ENCODE measurements at places on chromosomes 16 and 17.

DNA sequence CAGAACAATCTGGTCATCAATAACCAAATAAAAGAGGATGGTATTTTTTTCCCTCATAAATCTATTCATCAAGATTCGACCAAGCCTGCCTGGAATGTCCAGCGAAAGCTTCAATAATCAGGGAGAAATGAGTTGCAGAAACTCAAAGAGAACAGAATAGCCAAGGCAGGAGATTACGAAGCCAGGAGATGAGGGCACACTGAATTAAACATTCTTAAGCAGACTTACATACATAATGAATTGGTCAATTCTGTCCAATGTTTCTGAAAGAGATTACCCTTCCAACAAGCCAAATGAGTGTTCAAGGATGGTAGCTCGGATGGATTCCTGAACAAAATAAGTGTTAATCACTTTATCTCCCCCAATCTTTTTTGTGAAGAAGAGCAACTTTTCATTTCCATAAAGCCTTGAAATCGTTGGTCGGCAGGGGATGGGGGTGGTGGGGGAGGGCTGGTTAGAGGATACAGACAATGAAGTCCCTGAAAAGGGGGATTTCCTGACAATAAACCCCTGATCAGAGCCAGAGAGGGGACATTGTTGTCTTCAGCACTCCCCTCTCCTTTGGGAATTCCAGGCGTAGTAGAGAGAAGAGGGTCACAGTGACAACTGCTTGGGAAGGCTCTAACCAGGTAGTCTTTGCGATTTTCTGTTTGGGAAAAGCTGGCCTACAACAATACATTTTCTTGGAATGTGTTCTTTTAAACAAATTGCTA is 20.7 kb downstream of the TOX3 start:
- no peak for DNase-seq

- DNase-seq, result no peak
Observed at GRCh38 chr17:231191-231965, 49.9 kb upstream of the DOC2B start.

DNA sequence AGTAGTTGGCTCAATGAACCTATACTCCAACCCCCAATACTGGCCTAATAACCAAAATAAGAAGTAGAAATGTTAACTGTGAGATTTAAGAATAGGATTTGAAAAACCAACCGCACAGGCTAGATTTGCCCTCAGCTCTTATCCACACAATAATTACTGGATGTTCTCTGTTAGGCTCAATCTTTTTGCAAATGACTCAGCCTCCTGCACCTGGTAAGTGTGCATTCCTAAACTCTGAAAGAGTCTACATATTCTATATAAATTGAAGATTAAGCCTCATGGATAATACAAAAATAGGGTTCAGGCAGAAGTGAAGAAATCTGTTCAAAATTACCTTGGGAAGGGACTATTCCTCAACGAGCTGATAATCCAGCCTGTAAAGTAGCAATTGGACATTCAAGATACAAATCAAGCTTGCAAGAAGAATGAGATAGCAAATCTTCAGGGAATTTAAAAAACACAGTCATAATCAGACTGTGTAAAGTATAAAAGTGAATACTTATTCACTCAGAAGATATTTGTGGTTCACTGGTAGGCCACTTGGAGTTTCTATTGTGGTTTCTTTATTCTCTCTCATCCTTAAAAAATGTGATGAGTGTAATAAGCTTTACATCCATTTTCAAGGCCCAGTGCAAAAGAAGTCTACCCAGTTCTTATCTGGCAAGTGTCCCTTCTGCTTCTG is 931.9 kb upstream of the SOX9 start:
- DNase-seq, result no peak

DNA sequence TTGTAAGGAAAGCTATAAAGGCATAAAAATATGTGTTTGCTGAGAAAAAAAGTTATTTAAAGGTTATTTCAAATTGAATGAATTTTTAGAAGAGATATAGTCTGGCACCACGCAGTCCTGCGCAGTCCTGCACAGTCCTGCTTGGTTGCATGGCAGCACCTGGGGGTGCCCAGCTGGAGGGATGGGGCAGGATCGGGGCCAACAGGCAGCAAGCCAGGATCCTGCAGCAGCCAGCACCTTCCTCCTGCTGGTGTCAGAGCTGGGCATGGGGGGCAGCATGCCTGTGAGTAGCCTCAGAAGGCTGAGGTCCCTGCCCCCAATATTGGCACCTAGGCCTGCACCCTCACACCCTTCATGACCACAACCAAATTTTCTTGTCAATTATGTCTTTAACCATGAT is 46.0 kb downstream of the GLG1 start:
- DNase-seq, result no peak

- peak; percentile 34 for DNase-seq
Observed at GRCh38 chr16:77584205-77584859, 138.0 kb upstream of the NUDT7 start.

DNA sequence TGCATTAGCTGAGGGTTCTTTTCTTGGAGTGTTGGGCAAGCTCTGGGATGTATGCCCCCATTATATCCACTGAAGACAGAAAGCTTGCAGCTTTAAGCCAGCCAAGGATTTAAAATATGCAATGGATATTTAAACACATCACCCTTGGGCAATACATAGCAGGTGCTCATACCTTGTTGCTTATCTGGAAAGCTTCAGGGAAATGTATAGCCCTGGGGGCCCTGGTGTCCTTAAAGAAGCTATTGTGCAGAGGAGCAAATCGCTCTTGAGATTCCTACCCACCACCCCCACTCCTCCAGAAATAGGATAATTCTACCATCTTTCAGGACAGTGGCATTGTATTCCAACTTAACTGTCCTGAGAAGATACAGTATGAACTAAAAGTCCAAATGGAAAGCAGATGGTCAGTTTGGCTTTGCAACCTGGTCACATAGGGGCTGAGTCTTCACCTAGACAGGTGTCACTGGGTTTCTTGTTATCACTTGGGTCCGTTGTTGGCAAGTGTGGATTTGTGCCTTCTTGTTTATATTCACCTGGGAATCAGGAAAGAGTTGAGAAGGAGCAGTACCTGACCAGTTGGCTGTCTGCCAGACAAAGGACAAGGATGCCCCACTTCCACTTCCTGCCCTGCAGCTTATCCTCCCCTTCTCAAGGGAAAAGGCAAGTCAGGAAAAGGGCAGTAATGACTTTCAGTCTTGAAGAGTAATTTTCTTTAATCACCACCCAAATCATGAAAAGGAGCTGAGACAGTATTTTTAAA is 3.4 kb downstream of the ANKRD40CL start:
- DNase-seq, result no peak

GRCh38 chr17:45228763-45229539 is 7.3 kb downstream of the FMNL1 start:
- peak; percentile 80 for DNase-seq

GRCh38 chr16:73797115-73797514 is 499.5 kb upstream of the PSMD7 start:
- DNase-seq, result no peak

DNA sequence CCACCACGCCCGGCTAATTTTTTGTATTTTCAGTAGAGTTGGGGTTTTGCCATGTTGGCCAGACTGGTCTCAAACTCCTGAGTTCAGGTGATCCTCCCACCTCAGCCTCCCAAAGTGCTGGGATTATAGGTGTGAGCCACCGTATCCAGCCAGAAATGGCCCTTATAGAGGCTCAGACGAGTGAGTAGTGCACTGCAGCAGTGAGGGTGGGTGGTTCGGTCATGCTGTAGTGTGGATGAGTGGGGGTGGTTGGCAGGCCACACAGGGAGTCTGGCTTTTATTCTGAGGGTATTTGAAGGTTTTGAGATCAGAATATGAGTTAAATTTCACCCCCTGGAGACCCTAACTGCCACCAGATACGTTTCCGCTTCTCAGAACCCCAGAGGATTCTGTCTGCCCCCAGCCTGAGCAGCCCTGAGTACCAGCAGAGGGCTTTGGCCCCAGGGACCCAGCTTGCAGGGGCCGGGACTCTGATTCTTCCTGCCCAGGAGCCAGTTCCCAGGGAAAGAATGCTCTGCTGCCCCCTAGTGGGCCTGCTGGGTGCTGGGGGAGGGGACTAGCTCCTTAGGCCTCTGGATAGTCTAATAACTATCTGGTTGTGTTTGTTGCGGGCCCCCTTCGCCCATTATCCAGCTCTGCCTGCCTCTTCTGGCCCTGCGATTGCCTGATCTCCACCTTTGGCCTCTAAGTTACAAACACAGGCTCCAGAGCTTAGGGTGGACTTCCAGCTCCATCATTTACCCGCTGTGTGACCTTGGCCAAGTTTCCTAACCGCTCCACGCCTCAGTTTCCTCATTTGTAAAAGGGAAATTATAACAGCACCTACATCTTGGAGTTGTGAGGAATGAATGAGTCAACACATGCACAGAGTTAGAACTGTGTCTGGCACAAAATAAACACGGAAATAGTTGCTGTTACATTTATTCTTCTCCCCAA is 2.0 kb downstream of the ZNF771 start:
- peak; percentile 85 for DNase-seq

GRCh38 chr16:57781741-57782606 is 20.3 kb downstream of the KIFC3 start:
- no peak for DNase-seq

DNA sequence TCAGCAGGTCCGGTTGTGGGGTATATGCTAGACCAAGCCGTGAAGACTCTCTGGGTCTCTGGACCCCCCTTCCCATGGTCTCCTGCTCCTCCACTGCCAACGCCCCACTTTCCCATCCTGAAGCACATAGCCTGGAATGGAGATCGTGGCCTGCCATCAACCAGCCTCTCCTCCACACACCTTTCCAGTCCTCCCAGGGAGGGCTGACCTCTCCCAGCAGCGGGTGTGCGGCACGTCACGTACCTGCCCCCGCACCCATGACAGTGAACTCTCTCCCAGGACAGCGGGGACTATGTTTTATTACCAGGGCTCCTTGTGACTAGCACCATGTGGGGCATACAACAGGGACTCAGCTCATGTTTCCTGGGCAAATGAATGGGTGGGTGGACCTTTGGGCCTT is 1.8 kb downstream of the PRM3 start:
- DNase-seq, result no peak

- DNase-seq, result no peak
Observed at GRCh38 chr17:21680366-21680765, 12.0 kb upstream of the KCNJ18 start.

- no peak for DNase-seq
Observed at GRCh38 chr17:51935477-51935876, 223.0 kb downstream of the CA10 start.

DNA sequence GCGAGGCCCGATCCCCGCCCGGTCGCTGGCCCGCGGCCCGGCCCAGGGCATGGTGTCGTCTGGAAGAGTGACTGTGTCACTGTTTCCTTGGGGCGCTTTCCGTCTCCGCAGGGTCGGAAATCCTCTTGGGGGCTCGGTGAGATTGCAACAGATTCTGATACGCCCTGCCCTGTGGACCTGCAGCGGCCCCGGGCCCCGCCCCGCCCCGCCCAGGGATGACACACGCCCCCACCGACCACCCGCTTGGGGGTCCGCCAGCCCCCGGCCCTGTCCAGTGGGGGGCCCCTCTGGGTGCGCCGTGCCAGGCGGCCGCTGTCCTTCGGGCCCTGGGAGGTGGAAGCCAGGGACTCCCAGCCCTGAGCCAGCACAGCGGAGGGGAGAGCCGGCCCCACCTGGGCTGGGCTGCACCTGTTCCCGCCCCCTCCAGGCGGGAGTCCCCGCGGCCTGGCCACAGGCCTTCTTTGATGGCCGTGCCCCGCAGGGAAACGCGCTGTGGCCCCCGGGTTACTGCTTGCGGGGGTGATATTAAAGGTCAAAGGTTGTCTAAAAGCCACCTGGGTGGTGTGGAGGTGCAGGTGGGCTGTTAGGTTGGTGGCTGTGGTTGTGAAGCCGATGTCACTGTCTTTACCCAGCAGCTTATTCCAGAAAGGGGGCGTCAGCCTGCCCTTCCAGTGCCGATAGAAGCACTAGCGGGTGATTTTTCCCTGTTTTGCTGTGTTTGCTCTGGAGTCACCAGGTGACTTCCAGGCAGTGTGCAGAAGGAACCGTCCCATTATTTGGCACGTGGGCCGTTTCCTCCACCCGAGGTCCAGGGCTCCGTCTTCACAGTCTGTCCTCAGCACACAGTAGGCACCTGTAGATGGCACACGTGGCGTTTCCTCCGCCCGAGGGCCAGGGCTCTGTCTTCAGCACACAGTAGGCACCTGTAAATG is 752 bp downstream of the TBC1D24 start:
- no peak for DNase-seq

DNA sequence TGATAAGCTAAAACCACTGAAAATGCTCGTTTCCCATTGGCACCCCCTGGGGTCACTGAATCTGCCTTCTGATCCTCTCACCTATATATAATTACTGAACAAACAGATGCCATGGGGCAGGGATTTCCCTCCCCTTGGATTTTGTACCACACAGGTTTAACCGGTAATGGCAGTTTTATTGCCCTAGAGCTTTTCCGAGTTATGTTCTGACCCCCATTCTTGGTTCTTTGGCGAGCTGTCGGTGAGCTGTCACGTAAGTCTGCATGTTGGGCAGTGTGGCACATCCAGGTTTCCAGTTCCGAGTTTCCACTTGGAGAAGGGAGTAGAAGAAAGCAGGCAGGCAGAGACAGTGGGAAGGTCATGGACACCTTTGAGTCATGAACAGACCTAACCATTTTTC is 7.1 kb downstream of the TMEM97 start:
- DNase-seq, result no peak

DNA sequence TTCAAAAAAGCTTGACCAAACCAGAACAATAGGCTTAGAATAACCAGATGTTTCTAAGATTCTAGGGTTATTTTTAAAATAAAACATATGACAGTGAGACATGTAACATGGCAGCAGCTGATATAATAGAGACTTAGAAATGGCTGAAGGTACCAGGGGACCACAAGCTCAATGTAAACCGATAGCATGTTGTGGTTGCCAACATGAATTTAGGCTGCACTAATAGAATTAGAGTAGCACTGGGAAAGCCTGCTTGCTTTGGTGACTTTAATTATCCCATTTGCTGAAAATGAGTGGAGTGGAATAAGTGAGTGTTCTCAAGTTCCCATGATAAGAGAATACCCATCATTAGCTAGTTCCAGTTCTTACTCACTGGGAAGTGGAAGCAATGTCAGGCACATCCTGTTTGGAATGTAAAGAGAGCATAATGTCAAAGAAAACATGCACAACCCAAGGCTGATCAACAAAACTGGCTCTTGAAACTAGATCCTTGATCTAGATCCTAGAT is 621.2 kb upstream of the CDH5 start:
- DNase-seq, result no peak

DNA sequence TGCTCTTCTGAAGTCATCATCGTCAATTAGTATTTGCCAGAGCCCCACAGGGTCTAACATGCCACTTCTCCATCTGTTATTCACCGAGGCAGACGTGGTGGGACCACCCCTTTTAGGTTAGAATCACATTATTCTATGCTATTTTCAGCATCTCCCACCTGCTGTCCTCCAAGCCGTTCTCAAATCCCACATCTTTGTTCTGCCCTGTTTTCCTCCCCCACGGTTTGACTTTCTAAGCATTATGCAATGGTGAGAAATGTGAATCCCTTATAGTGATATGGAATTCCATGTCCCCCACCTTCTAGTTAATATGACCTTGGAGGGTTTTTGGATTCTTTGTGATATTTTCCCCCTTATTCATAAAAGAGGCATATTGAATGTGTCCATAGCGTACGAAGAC is 634.1 kb upstream of the RBFOX1 start:
- DNase-seq, result no peak

Data from stimulated activated CD4-positive, alpha-beta T cell treated with anti-CD3 and anti-CD28 coated beads, Interleukin-15, amount 100 ng/mL, for 48 hours (primary cell).